ENCODE measurements at places on chromosomes 13 and 19.

- no peak for DNase-seq
Measured at GRCh38 chr13:34757441-34757840, 184.6 kb upstream of the NBEA start.

GRCh38 chr13:68944272-68944671 lies 1163.4 kb upstream of the ATXN8OS start:
- DNase-seq, result no peak

DNA sequence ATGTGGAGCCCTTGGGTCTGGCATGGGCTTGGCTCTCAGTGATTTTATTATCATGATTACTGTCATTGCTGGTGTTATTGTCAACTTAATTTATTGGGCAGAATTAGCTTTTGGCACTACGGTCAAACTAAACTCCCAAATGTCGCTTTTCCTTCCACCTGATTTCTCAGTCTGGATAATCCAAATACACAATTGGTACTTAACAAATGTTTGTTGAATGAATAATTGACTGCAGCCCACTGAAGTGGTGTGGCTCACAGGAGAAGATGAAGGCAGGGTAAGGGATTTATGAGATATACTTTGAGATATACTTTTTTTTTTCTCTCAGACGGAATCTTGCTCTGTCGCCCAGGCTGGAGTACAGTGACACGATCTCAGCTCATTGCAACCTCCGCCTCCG lies 1.5 kb downstream of the COLGALT1 start:
- DNase-seq, result no peak

DNA sequence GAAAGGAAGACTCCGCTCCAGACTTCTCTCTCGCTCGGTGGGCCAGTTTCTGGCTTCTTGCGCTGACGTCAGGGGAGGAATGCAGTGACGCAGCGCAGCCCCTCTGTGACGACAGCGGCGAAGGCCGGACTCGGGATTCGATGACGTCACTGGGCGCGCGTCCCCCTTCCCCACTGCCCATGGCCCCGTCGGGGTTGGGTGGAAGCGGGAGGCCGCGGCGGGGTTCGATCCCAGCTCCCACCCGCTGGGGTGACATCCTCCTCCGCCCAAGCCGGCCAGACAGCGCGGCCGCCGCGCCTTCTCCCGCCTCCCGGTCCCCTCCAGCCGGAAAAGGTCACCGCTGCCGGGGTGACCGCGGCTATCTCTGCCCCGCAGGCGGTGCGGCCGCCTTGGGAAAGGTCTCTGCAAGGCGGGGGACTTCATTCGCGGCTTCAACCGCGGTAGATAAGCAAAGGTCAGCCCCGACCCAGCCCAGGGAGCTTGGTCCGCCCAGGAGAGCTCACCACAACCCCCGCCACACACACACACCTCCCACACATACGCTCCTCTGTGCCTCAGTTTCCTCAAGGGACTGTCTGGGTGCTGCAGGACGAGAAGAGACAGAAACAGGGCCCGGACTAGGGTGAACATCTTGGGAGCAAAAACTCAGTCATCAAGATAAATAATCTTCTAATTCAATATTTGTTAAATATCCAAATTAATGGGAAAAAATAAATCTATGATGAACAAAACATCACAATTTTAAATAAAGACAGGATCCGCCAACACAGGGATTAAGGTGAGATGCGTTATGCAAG lies 844 bp upstream of the RFX1 start:
- no peak for DNase-seq

- DNase-seq, result no peak
Measured at GRCh38 chr19:32720936-32721250, 1.3 kb downstream of the TDRD12 start.

- DNase-seq, result no peak
Measured at GRCh38 chr19:39411081-39411831, 1.2 kb upstream of the PLEKHG2 start.

DNA sequence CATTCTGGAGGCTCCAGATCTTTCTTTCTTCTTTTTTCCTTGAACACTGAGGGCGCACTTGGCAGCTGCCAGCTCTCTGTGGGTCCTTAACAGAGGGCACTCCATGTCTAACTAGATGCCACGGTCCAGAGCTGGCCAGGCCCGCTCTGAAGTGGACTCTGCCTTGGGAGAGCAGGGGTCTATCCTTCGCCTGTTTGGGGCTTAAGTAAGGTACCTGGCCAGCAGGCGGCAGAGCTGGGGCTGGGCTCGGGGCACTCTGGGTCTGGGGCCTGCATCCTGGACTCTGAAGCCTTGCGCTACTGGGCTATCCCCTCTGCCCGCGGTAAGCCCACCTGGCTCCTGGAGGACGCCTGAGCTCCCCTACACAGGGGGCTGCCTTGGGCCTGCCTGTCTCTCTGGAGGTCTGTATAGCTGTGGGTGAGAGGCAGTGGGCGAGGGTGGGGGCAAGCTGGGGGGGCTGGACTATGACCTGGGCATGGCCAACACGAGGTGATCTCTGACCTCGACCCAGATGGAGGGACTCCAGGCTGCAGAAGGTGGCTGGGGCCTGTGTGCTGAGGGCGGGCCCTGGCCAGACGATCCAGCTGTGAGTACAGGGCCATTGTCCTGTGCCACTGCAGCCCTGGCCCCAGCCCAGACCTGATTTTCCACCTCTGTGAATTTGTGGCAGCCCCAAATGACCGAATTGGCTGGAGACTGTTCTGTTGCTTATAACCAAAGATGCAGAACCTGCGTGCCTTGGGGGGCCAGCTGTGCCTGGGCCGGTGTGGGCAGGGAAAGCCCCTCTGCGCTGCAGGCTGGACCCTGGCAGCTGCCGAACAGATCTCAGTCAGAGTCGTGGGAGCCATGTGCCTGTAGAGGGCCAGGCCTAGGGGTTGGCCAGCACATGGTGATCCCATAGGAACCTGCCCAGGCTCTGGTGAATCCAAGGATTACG lies 26.5 kb downstream of the CEBPG start:
- DNase-seq, result no peak

DNA sequence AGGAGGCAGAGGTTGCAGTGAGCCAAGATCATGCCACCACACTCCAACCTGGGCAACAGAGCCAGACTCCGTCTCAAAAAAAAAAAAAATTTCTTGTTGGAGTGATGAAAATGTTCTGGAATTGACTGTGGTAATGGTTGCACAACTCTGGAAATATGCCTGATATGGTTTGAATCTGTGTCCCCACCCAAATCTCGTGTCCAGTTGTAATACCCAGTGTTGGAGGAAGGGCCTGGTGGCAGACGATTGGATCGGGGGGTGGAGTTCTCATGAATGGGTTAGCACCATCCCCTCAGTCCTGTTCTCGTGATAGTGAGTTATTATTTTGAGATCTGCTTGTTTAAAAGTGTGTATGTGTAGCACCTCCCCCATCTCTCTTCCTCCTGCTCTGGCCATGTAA lies 41.1 kb upstream of the MAP3K10 start:
- DNase-seq, result no peak

DNA sequence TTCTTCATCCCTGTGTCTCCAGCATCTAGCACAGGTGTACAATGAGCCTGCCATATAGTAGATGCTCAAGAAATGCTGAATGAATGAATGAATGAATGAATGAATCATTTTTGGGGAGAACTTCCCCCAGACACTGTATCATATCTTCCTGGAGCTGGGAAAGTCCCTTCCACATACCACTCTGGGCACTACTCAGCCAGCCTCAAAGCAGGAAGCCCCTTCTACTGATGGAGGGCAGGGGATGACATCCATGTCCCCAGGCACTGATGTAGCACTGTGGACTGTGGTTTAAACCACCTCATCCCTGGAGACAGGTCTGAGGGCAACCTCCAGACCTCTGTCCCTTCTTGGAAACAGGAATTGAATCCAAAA lies 4.8 kb downstream of the GNA15 start:
- DNase-seq, result no peak

GRCh38 chr13:46810440-46810839 lies 13.5 kb upstream of the ESD start:
- DNase-seq, result no peak

- DNase-seq, result peak; percentile 18
Measured at GRCh38 chr13:87671753-87672605, 808 bp downstream of the SLITRK5 start.

GRCh38 chr13:92390217-92390616 lies 836.4 kb upstream of the GPC6 start:
- no peak for DNase-seq

GRCh38 chr19:1249990-1250436 lies 1.6 kb downstream of the MIDN start:
- DNase-seq, result no peak

DNA sequence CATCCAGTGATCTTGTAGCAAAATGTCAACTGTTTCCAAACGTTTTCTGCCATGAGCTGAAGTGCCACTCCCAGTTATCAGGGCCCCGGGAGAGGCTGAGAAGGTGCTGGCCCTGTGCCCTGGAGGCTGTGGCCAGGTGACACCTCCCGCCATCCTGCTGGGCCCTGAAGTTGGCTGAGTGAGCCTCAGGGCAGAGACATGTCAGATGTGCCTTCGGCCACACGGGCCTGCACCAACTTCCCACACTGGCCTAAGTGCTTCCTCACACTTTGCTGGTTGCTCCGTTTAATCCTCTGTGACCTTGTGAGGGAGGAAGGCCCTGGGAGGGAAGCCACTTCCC lies 4.8 kb downstream of the ADPRHL1 start:
- no peak for DNase-seq

- DNase-seq, result peak; percentile 61
Measured at GRCh38 chr13:50518781-50519201, 324.7 kb downstream of the DLEU7 start.

GRCh38 chr19:33419788-33420130 lies 46.2 kb downstream of the CEBPG start:
- no peak for DNase-seq

DNA sequence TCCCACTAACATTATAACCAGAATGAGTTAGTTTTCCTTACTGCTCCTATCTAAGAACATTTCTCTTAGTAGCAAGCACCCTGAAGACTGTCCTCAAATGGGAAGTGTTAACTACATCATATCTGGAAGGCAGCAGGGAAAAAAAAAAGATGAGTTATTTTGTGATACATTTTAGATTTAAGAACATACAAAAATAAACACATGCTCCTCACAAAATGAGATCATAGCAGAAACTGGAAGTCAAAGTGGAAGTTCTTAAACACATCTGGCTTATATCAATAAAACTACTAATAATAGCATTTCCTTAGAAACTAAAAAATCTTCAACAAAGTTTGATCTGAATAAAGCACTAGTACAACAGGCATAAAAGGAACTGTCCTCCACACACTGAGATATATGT lies 70.4 kb downstream of the SLITRK6 start:
- no peak for DNase-seq

GRCh38 chr19:10983026-10983425 lies 22.2 kb downstream of the SMARCA4 start:
- no peak for DNase-seq

DNA sequence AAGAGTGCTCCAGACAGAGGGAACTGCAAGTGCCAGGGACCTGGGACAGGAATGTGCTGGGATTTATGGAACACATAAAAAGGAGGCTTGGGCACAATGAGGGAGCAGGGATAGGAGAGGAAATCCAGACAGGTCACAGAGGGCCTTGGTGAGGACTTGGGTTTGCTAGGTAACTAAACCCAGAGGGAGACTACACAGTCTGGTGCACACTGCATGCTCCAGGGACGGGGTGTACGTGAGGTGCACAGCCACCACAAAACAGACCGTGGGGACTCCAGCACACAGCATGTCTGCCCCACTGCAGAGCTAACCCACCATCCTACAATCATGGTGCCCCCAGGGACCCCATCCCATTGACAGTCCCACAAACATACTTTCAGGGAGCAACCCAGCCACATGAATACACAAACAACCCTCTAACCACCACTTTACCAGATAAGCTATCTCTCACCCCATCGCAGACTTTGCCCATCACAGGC lies 5.5 kb upstream of the ZFP36 start:
- DNase-seq, result no peak

DNA sequence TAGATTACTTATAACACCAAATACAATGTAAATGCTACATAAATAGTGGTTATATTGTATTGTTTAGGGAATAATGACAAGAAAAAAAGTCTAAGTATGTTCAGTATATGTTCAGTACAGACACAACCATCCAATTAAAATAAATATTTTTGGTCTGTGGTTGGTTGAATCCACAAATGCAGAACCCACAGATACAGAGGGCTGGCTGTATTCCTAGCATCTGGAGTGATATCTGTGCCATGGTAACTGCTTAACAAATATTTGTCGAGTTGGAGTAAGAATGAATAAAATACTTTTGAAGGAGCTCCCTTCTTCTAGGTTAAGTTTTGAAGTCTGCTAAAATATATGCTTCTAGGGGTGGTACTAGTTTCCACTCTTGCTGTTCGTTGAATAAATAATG lies 241.0 kb downstream of the KLF5 start:
- DNase-seq, result no peak

GRCh38 chr19:2729943-2730818 lies 9.0 kb upstream of the DIRAS1 start:
- no peak for DNase-seq

- DNase-seq, result peak; percentile 84
Measured at GRCh38 chr19:32038961-32039360, 306.4 kb upstream of the ZNF507 start.

GRCh38 chr13:21583478-21583877 lies 20.5 kb downstream of the MICU2 start:
- DNase-seq, result peak; percentile 53

- no peak for DNase-seq
Measured at GRCh38 chr13:114038211-114038613, 64.3 kb upstream of the C13orf46 start.

GRCh38 chr19:20237773-20238623 lies 71.0 kb downstream of the ZNF486 start:
- DNase-seq, result peak; percentile 96

- no peak for DNase-seq
Measured at GRCh38 chr13:76943646-76944045, 4.7 kb upstream of the ACOD1 start.

DNA sequence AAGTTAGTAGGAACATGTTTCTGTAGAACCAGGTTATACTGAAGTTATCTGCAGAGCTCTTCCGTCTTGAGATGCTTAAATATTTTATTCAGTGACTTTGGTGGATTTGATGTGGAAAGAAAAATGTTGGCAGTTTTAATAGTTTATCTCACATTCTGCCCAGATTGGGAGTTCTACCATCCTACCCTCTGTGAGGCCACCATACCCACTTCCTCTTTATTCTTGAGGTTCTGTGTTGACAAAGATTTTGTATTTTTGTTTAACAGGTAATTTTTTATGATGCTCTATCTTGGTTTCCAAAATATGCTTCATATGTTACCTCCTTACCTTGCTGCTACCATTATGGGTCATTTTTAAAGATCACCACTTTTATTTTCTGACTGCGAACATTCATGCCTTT lies 156.2 kb upstream of the ATXN8OS start:
- no peak for DNase-seq

DNA sequence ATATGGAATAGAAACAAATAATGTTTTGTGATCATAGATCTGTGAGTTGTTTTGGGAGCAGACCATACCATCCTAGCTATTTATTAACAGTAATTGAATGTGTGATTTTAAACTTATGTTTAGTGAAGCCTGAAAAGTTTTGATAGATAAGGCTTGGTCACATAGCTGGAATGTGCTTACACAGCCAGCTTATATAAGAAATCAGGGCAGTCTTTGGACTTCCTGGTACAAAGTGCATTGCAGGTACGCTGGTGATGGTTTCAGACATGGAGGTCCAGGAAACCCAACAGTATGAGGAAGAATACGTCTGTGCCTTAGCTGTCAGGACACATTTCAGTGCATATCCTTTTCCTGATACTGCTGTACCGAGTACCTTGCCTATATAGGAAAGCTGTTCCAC lies 2316.2 kb upstream of the PCDH20 start:
- DNase-seq, result no peak

All from lung (tissue), 17 donors.